ENCODE measurements at places on chromosomes 5 and 9.
A peak's percentile ranks its signal among the peaks of the same experiment; 100 is the strongest.

DNA sequence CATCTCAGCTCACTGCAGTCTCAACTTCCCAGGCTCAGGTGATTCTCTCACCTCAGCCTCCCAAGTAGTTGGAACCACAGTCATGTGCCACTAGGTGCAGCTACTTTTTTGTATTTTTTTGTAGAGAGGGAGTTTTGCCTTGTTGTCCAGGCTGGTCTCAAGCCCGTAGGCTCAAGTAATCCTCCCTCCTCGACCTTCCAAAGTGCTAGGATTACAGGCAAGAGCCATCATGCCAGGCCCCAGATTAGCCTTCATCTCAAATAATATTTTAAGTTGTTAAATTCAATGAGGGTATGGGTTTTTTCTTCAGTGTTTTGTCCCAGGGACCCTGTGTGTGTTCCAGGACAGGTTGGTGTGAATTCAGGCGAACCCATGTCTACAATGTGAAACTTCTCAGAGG, 12.5 kb upstream of the RFESD start:
- peaks cover 6% of the 10 kb centered on the region for H3K4me1 ChIP-seq
- H3K36me3 ChIP-seq: no peaks in the 10 kb centered on the region
- H3K27ac ChIP-seq: no peak overlapping the region
- no peak for DNase-seq

GRCh38 chr9:95937131-95937530, 61.6 kb downstream of the ERCC6L2 start:
- no peaks in the 10 kb centered on the region for H3K4me1 ChIP-seq
- H3K36me3 ChIP-seq: peaks cover 13% of the 10 kb centered on the region
- H3K27me3 ChIP-seq: no peaks in the 10 kb centered on the region

GRCh38 chr9:89854715-89855475, 250.1 kb downstream of the GADD45G start:
- H3K4me1 ChIP-seq: no peaks in the 10 kb centered on the region
- H3K4me3 ChIP-seq: no peak overlapping the region
- no peak overlapping the region for H3K27ac ChIP-seq
- no peaks in the 10 kb centered on the region for H3K27me3 ChIP-seq
- no peak for DNase-seq

- H3K36me3 ChIP-seq: no peaks in the 10 kb centered on the region
- DNase-seq: no peak
- no peaks in the 10 kb centered on the region for H3K27me3 ChIP-seq
- H3K27ac ChIP-seq: no peak overlapping the region
These were observed 137.2 kb downstream of the MTX3 start for GRCh38 chr5:79853676-79854418.

GRCh38 chr9:73079326-73079725, 72.3 kb upstream of the ANXA1 start:
- H3K27me3 ChIP-seq: no peaks in the 10 kb centered on the region
- DNase-seq: no peak
- no peaks in the 10 kb centered on the region for H3K36me3 ChIP-seq
- no peak overlapping the region for H3K4me3 ChIP-seq
- H3K27ac ChIP-seq: no peak overlapping the region

DNA sequence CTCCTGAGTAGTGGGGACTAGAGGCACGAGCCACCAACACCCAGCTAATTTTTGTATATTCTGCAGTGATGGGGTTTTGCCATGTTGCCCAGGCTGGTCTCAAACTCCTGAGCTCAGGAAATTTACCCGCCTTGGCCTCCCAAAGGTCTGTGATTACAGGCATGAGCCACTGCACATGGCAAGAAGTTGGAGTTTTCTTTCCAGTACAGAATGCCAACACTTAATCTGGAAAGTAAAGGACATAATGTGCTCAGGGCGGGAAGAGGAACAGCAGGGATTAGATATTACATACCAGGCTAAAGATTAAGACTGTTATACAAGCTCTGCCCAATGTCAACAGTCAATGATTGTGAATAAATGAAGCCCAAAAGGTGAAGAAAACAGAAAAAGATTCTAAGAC, 47.2 kb upstream of the AGXT2 start:
- no peak overlapping the region for H3K4me3 ChIP-seq
- H3K27ac ChIP-seq: no peak overlapping the region
- no peaks in the 10 kb centered on the region for H3K36me3 ChIP-seq
- DNase-seq: no peak
- no peaks in the 10 kb centered on the region for H3K4me1 ChIP-seq

DNA sequence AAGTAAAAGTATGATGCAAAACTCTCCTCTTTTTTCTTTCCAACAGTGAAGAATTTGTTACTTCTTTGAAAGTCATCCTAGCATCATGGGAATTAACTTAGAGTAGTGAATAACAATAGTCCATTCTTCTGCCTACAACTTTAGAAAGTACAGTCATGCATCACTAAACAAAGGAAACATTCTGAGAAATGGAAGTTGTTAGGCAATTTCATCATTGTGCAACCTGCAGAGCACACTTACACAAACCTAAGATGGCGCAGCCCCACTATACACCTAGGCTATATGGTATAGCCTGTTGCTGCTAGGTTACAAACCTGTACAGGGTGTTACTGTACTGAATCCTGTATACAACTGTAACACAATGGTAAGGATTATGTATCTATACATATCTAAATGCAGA, 1209.3 kb upstream of the C9orf72 start:
- H3K27me3 ChIP-seq: no peaks in the 10 kb centered on the region
- H3K36me3 ChIP-seq: no peaks in the 10 kb centered on the region
- H3K4me1 ChIP-seq: no peaks in the 10 kb centered on the region
- H3K27ac ChIP-seq: no peak overlapping the region
- H3K4me3 ChIP-seq: no peak overlapping the region
- DNase-seq: no peak

DNA sequence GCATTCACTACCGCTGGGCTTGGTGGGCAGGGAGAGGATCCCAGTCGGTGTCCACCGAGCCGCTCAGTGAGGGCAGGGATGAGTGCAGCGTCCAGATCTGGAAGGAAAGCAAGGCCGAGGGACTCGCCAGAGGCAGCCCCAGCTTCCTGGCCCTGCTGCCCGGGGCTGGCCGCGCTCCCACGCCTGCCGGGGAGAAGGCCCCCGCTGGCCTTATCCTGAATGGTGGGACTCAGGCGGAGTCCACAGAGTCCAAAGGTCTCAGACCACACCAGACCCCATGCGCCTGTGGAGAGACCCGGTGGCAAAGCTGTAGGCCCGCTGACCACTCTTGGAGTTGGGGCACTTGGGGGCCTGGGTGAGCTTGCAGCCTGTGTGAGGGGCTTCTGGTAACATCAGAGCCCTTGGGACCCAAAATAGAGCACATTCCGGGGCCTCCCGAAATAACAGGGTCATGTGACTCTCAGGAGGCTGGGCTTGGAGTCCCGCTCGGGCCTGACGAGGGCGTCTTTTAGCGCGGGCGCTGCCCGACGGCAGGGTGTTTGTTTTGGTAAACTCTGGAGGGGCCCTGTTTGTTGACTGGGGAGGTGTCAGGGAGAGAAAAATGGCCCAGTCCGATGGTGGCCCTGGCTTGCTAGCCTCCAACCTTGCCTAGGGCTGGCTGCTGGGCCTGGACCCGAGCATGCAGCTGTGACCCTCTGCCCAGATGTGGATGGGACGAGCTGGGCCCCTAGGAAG, 2.8 kb downstream of the RXRA start:
- no peaks in the 10 kb centered on the region for H3K36me3 ChIP-seq
- peaks cover 10% of the 10 kb centered on the region for H3K4me1 ChIP-seq
- no peaks in the 10 kb centered on the region for H3K27me3 ChIP-seq
- H3K4me3 ChIP-seq: no peak overlapping the region

GRCh38 chr5:66597183-66597757, 1.1 kb downstream of the MAST4 start:
- peaks cover 3% of the 10 kb centered on the region for H3K27me3 ChIP-seq
- H3K4me3 ChIP-seq: no peak overlapping the region
- no peaks in the 10 kb centered on the region for H3K36me3 ChIP-seq
- peaks cover 14% of the 10 kb centered on the region for H3K4me1 ChIP-seq

- H3K27me3 ChIP-seq: no peaks in the 10 kb centered on the region
- no peak overlapping the region for H3K27ac ChIP-seq
- H3K4me3 ChIP-seq: no peak overlapping the region
- H3K4me1 ChIP-seq: peaks cover 29% of the 10 kb centered on the region
These were observed 8.8 kb upstream of the LCP2 start for GRCh38 chr5:170306381-170306831.

DNA sequence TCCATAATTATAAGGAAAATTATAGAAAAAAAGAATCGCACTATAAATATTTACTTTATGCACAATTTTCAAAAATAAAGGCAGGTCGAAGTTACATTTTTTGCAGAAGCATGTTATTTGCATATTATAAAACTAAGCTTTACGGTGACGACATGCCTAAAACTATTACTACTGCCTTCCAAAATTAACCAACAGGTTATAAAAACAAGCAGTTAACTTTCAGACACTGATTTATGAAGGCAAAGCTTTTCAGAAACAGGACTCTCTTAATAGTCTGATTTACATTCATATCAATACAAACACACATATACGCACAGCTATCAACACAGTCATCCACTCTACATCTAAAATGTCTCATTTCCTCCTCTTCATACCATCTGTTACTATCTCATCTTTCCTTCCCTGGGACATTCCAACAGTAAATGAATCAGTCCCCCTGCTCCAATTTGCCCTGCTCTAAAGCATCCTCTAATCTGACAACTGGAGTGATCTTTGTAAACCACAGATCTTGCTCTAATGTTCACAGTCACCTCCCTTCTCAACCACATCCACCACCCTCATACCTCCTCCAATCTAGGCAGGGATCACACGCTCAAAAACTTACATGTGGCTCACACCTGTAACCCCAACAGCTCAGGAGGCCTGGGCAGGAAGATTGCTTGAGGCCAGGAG, 21.6 kb downstream of the FBXW11 start:
- H3K4me1 ChIP-seq: peaks cover 5% of the 10 kb centered on the region
- H3K36me3 ChIP-seq: no peaks in the 10 kb centered on the region
- H3K27me3 ChIP-seq: no peaks in the 10 kb centered on the region
- H3K4me3 ChIP-seq: no peak overlapping the region

DNA sequence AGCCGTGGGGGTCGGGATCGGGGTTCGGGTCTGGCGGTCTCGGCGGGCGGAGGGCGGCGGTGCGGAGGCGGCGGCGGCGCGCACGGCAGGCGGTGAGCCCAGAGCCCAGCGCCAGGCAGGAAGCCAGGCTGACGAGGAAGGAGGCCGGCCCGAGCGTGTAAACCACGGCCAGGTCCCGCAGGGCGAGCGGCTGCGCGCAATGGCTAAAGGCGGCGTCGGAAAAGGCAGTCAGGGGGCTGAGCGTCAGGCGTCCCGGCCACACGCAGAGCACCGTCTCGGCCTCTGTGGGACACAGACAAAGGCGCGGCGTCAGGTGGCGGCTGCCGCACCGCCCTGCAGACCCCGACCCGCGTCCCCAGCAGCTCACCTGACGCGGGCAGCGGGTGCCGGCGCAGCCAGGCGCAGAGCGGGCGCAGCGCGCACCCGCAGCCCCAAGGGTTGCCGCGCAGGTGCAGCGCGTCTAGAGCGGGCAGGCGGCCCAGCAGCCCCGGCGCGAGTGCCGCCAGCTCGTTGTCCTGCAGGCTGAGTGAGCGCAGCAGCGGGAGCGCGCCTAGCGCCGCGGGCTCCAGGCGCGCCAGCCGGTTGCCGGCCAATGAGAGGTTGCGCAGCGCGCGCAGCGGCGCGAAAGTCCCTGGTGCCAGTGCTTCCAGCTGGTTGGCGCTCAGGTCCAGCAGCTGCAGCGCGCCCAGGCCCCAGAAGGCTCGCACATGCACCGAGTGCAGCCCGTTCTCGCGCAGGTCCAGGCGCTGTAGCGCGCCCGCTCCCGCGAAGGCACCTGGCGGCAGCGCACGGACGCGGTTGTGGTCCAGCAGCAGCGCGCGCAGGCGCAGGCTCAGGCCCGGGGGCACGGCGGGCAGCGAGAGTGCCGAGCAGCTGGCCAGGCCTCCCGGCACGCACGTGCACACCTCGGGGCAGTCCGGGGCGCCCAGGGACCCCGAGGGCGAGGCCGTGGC, 671 bp downstream of the LRRC26 start:
- no peaks in the 10 kb centered on the region for H3K36me3 ChIP-seq
- H3K4me3 ChIP-seq: no peak overlapping the region
- DNase-seq: peak; percentile 19

DNA sequence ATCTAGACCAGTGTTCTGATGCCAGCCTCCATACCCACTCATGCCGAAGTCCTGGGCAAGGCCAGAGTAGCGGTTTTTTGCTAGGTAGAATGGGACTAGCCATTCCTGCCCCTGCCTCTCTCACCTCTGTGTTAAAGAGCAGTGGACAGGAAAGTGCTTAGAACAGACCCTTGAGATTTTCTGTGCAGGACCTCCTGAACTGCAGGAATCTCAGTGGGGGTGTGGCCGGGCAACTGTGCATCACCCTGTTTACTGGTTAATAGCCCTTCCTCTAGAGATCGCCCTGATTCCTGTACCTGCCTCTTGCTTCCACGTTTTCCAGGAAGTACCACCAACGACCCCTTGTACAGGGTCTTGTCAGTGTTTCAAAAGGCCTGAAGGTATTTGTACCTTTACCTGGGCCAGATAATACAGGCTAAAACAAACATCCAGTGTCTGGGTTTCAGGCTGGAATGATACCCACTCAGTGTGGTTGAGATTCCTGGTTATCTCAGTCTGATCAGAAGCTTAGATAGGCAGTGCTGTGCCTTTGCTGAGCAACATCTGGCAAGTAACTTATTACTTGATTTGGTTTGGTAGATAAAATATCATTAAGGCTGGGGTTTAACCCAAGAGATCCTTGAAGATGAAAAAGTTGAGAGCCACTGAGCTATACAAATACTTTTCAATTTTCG, 65.9 kb downstream of the RGS3 start:
- peaks cover 23% of the 10 kb centered on the region for H3K36me3 ChIP-seq
- H3K4me1 ChIP-seq: peaks cover 9% of the 10 kb centered on the region
- no peak overlapping the region for H3K27ac ChIP-seq
- no peaks in the 10 kb centered on the region for H3K27me3 ChIP-seq
- H3K4me3 ChIP-seq: no peak overlapping the region

DNA sequence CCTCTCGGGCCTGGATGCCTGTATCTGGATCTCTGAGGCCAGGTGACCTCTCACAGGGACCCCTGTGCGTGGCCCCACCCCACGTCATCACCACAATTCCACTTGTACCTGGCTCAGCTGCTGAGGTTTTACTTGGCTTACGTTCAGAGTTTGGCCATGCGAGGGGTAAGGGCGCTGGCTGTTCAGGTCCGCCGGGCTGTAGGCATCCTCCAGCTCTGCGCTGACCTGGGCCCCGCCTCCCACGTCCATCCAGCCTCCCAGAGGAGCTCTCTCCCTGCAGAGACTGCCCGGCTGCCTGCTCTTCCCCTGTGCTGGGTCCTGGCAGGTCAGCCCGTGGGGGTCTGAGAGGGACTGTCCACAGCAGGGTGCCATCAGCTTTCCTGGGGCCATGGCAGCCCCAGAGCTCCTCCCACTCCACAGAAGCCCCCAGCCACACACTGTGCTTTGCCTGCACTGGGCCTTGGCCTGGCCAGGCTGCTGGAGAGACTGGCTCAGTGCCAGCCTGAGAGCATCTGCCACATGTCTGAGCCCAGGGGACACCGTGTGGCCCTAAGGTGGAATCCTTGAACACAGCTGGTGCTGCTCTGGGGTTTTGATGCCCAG, 43.6 kb downstream of the SLC6A3 start:
- H3K4me3 ChIP-seq: no peak overlapping the region
- no peak for DNase-seq
- H3K27ac ChIP-seq: no peak overlapping the region

Data from naive thymus-derived CD4-positive, alpha-beta T cell (primary cell).